ENCODE measurements at places on chromosomes 7 and 10.

GRCh38 chr7:69078997-69079769 is 519.1 kb upstream of the AUTS2 start:
- DNase-seq: peak; percentile 12

DNA sequence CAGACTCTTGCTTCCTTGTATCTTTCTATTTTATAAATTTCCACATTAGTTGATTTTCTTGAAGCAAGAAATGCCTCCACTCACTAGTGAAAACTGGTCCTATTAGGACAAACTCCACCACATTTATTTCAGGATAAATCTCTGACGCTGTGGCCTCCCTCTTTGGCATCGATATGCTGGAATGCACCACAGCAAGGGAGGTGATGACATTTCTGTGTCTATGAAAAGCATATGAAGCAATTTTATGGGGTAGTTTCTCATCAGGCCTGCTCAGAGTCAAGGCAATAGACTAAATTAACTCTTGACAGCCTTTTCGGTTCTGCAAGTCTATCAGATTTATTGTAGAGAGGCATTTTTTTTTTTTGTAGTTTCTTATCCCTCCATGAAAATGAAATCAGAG is 304.4 kb downstream of the ZEB1 start:
- peak; percentile 32 for DNase-seq

DNA sequence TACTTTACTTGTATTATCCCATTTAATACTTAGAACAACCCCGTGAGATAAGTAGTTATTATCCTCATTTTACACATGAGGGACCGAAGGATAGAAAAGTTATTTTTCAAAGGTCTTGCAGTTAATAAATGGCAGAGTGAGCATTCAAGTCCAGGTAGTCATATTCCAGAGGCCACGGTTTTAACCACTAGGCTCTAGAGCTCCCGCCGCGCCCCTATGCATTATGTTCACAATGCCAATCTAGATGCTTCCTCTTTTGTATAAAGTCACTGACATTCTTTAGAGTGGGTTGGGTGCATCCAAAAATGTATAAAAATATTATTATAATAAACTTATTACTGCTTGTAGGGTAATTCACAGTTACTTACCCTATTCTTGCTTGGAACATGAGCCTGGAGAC is 11.4 kb upstream of the CFAP69 start:
- DNase-seq: no peak

DNA sequence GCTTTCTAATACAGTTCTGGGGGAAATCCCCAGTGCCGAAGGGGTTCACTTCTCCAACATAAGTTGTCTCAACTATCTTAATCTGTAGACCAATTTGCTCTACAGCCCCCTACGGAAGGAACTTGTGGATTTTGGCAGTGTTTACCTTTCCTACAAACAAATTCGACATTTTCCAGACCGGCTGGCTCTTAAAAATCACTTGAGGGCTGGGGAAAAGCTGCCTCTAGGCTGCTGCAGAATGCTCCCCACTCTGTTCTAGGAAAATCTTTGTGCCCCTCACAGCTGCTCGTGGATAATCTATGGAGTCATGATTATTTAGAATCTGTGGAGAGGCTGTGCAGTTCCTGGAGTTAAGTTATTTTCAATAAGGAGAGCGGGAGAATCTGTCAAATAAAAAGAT is 474.6 kb upstream of the FZD8 start:
- no peak for DNase-seq

- peak; percentile 50 for DNase-seq
Observed at GRCh38 chr10:93438613-93439253, 43.4 kb downstream of the MYOF start.

GRCh38 chr10:103679096-103679790 is 176.1 kb downstream of the SH3PXD2A start:
- DNase-seq: no peak

Data from mucosa of gallbladder (tissue), 1 donor.